Activated CD8-positive, alpha-beta memory T cell treated with anti-CD3 and anti-CD28 coated beads for 1 hour (primary cell): ENCODE measurements at places on chromosomes 16 and 17.

DNA sequence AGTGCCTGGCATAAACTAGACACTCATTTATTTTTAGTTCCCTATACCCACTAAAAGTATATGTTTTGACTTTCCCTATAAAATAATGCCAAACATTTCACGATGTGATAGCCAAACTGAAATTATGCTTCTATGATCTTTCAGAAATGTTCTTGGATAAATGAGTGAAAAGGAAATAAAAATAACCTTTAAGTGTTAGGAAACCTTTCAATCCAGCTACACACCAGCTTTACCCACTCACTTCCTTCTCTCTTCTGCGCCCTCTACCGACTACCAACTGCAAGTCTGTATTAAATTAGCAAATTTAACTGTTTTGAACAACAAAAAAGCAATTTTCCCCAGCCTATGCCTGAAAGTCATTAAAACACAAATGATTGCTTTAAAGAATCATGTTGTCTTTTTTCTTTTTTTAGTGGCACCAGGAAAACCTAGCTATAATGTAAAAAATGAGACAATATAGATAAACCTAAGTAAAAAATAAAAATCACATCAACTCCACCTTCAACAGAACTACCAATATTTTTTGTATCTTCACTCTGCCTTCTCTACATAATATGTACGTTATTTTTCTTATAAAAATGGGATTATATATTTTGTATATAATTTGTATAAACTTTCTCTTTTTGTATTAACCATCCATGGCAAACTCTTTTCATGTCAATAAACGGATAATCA, 13.2 kb upstream of the TMEM100 start:
- no peak for DNase-seq

- DNase-seq: no peak
Observed at GRCh38 chr17:75832164-75832651, 12.0 kb downstream of the UNC13D start.

- no peak for DNase-seq
Observed at GRCh38 chr17:10384175-10384574, 11.4 kb upstream of the MYH13 start.

DNA sequence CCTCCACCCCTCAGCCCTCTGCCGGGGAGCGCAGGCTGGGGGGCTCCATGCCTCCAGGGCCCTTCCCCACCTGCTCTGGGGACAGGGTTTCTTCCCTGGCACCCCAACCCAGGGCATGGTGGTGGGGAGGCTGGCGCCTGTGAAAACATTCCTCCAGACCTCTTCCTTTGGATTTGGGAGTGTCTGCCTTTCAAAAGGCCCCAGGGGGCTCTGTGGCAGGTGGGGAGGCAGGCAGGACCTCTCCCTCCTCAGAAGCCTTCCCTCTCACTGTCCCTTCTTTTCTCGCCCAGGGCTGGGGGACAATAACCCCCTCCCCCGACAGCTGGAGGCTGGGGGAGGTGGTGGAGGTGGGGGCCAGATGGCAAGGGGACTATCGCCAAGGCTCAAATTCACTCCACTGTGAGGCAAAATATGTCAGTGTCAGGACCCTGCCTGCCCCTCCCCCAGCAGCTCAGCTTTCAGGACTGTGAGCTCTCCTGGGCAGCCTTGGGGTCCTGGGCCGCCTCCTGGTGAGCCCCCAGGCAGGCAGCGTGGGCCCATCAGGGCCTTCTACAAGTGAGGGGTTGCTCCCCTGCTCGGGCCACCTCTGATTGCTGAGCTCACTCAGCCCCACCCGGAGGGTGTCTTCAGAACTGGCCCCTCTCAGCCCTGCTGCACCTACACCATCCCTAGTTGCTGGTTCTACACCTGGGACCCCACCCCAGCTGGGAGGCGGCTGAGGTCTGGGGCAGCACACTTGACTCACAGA, 1.8 kb downstream of the CDH15 start:
- DNase-seq: no peak

- no peak for DNase-seq
Observed at GRCh38 chr16:70647441-70648359, 1.3 kb downstream of the IL34 start.

GRCh38 chr17:47693731-47694580, at the start of gene TBKBP1:
Gene TBKBP1, plus strand, starts transcription at chr17:47694161. Its CDS starts 1,952 bp downstream, at chr17:47696113.
- DNase-seq: no peak
